ENCODE measurements at places on chromosomes 2 and 18.

GRCh38 chr2:5467178-5467905 is 224.8 kb upstream of the SOX11 start:
- DNase-seq: no peak

DNA sequence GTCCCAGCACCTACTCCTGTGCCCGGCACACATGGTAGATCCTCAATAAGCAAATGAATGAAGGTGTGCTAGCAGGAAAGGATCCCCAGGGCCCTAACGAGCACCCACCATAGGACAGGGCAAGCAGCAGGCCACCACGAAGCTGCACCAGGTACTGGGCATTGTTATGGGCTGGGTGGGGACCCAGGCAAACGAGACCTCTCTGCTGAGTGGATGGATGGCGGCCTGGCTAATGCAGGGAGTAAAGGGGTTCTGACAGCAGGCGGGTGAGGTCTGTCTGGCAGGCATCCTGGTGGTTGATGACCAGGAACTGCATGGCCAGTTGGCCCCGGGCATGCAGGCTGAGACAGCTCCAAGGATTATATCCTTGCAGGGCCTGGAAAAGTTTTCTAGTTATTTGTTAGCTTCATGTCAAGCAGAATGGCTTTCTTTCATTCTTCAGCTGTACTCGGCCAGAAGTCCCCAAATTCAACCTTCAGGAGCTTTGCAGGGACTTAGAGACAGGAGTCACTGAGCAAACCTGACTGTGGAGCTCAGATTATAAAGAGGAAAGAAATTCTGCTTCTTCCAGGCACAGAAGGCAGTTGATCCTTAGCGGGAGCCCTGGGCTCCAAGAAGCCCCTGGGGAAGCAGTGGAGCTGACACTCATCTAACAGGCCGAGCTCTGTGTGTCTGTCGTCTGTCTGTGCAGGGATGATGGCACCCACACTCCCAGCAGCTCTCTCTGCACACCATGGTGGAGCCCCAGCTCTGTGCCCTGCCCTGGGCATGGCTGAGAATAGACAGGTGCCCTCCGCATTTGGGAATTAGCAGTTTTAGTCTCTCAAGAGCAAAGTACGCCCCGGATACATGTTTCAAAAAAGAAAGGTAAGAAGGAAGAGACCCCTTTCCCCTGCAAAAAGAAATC is 51.2 kb downstream of the SDC1 start:
- DNase-seq: no peak

GRCh38 chr2:210094787-210095186 is 76.4 kb downstream of the KANSL1L start:
- no peak for DNase-seq

DNA sequence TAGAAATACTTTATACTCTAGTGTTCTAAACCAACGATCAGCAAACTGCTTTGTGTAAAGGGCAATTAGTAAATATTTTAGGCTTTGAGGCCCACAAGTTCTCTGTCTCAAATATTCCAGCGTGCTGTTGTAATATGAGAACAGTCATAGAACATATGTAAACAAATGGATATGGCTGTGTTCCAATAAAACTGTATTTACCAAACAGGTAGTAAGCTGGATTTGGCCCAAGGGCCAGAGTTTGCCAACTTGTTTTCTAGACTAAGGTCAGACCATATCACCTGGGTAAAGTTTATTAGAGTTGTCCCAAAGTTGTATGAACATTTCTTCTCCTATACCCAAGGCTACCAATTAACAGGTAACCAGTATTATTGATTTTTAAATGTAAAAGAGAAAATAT is 303.2 kb upstream of the MC4R start:
- DNase-seq: no peak

- no peak for DNase-seq
Measured at GRCh38 chr2:157220502-157220901, 37.0 kb upstream of the GALNT5 start.

- peak; percentile 5 for DNase-seq
Measured at GRCh38 chr2:98569197-98569793, 39.0 kb downstream of the COA5 start.

- no peak for DNase-seq
Measured at GRCh38 chr2:80496775-80497174, 192.2 kb upstream of the LRRTM1 start.

DNA sequence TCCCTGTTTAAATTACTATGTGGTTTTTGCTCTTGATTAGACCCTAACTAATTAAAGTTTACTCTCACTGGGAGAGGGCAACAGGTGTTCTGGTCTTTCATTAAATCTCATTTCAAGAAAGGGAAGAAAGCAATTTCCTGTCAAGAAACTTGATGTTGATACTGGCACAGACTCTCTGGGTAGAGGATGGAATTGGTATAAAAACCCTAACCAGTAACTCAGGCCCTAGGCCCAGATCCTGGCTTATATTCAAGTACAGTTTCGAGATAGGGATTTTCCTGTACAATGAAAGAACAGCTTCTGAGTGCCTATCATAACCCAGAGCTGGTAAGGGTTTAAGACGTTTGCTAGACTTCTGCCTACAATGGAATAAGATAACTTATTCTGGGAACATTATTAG is 61.6 kb upstream of the ACYP2 start:
- DNase-seq: no peak

DNA sequence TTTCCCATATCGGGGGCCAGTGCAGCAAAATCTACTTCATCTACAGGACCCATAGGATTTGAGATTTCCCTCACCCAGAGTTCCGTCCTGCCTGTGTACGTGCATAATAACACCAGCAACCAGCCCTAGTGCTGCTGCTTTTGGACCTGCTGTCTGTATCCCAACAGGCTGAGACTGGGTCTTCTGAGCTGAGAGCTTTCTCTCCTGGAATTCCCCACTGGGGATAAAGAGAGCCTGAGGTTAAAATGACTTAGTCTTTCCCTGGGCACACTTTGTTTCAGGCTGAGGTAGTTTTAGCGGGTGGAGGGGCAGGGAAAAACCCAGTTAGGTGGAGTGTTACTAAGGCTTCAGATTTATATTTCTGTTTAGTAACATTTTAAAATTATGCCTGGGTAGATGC is 62.5 kb downstream of the SERTAD2 start:
- no peak for DNase-seq

DNA sequence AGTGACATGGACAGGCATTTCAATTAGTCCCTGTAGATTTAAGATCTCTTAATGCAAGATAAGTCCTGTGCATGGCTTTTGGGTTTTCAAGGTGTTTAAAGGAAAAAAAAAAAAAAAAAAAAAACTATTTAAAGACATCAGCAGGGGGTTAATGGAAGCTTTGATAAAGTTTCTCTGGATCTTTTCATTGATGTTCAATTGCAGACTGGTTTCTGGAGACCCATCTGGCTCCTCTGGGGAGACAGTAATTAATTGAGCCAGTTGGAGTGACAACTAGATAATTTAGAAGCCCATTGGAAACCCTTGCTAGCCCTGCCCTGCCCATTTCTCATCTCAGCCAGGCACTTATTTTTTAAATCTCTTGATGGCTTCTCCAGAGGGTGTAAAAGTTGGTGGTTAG is 98.7 kb downstream of the EPHA4 start:
- no peak for DNase-seq

DNA sequence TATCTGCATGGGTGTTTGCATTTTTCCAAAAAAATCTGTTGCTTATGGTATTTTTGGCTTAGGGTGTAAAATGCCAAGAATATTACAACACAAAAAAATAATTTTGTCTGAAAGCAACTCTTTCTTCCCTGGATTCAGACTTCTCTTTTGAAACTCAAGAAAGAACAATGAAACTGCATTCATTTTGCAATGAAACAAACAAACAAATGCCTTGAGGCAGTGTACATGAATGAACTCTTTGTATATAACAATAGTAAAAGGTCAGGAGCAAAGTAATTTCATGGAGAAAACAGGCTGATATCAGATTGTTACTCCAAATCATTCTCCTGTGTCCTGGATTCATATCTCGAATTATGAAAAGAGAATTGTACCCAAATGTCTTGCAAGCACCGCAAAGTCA is 301.6 kb upstream of the CDH20 start:
- no peak for DNase-seq

- DNase-seq: no peak
Measured at GRCh38 chr18:68721681-68722583, 7.0 kb upstream of the TMX3 start.

Data from NCI-H1694 (cell line).